ENCODE measurements at places on chromosomes 1 and 21. TPM values are rescaled to one million over a fixed set of nuclear protein-coding genes. Genes with fewer than 3 reads are reported as not detected.

Gene SLC2A5
- total RNA-seq, result 0.03 TPM

Gene SLC37A1
- total RNA-seq, result 30.3 TPM

Gene SHE
- total RNA-seq, result 0.69 TPM

Gene PTGER3
- 4.5 TPM for total RNA-seq

Gene SLC27A3
- total RNA-seq, result 24.2 TPM

Gene ZNF692
- 57.1 TPM for total RNA-seq

DNA sequence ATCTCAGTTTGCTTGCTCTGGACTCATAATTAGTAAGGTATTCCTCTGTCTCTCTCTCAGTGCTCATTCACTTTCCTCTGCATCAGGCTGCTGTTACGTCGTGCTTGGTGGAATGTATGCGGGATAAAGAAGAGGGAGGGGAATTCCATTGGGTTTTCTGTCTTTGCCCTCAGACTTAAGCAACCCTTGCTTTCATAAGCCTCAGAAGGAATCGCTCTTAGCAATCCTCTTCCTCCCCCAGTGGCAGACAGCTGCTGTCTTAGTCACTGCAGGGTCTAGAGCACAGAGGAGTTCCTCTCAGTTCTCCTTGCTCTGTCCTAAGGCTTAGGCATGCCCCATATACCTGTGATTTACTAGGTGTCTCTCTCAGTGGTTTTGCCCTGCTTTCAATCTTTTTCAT lies 19.1 kb upstream of the NTMT2 start:
- H3K36me3 ChIP-seq, result no peaks in the 10 kb centered on the region
- H3K4me3 ChIP-seq, result no peak overlapping the region
- no peak overlapping the region for H3K27ac ChIP-seq
- DNase-seq, result peak; percentile 70

DNA sequence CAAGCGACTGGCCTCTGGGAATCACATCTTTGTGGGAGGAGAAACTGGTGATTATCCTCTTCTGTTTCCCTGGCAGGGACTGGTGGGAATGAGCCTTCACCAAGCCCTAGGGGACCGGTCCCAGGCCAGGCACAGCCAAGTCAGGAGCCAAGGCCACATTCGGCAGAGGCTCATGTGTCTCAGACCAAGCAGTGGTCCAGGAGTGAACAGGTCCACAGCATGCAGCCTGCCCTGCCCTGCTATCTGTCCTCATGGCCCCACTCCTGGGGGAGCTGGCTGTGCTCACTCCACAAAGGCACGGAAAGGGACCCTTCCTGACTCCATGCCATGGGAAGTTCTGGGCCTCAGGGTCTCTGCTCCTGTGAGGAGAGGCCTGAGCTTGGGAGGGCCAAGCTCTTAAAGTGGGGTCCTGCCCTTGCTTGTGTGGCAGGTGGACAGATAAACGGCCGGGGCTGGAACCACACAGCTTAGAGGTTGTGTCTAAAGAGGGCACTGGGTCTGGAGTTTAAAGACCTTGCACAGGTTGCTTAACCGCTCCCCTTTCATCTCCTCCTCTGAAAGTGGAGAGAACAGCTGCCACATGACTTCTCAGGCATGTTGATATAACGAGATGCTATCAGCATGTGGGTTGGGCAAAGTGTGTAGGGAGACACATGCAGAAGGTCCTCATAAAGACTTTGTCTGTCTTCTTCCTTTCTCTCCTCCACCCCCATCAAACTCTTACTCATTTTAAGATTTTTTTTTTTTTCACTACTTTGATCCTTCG lies 57.5 kb downstream of the CASQ2 start:
- peaks cover 8% of the 10 kb centered on the region for H3K4me1 ChIP-seq
- H3K4me3 ChIP-seq, result no peak overlapping the region
- no peaks in the 10 kb centered on the region for H3K36me3 ChIP-seq
- no peak for DNase-seq

GRCh38 chr1:155253797-155254196 lies 1.5 kb downstream of the ENTREP3 start:
- H3K27me3 ChIP-seq, result no peaks in the 10 kb centered on the region
- no peak overlapping the region for H3K27ac ChIP-seq
- peak overlapping the region; percentile 89 for H3K4me3 ChIP-seq

- H3K36me3 ChIP-seq, result no peaks in the 10 kb centered on the region
- no peaks in the 10 kb centered on the region for H3K27me3 ChIP-seq
- H3K4me1 ChIP-seq, result peaks cover 14% of the 10 kb centered on the region
- DNase-seq, result no peak
- no peak overlapping the region for H3K27ac ChIP-seq
These were observed 997 bp upstream of the PTPN7 start for GRCh38 chr1:202161151-202162046.

DNA sequence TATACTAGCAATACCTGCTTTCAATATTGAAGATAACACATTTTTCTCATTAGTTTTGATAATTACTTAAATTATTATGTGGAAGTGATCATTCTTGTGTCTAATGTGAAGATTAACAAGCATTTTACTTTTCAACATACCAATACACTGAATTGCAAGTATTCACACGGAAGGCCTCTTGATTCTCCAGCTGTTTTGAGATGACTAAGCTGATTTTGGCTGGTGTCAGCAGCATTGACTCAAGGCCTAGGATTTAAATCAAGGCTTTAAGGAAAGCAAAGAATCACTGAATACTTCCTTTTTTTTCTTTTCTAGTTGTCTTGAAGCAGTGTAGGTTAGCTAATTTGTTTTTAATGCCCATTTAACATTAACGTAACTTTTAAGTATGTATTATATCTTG lies 373.7 kb downstream of the SRGAP2C start:
- H3K36me3 ChIP-seq, result no peaks in the 10 kb centered on the region
- no peaks in the 10 kb centered on the region for H3K27me3 ChIP-seq
- peaks cover 54% of the 10 kb centered on the region for H3K4me1 ChIP-seq
- no peak overlapping the region for H3K4me3 ChIP-seq
- DNase-seq, result peak; percentile 63
- peak overlapping the region; percentile 82 for H3K27ac ChIP-seq

Measured in GM23338 (cell line).